Stimulated activated CD8-positive, alpha-beta memory T cell treated with anti-CD3 and anti-CD28 coated beads, Interleukin-15, amount 100 ng/mL, for 24 hours (primary cell): ENCODE measurements at places on chromosomes 5 and 9.

GRCh38 chr5:67748165-67748690 is 467.3 kb upstream of the PIK3R1 start:
- no peak for DNase-seq

GRCh38 chr9:13491138-13491492 is 211.6 kb upstream of the MPDZ start:
- no peak for DNase-seq

DNA sequence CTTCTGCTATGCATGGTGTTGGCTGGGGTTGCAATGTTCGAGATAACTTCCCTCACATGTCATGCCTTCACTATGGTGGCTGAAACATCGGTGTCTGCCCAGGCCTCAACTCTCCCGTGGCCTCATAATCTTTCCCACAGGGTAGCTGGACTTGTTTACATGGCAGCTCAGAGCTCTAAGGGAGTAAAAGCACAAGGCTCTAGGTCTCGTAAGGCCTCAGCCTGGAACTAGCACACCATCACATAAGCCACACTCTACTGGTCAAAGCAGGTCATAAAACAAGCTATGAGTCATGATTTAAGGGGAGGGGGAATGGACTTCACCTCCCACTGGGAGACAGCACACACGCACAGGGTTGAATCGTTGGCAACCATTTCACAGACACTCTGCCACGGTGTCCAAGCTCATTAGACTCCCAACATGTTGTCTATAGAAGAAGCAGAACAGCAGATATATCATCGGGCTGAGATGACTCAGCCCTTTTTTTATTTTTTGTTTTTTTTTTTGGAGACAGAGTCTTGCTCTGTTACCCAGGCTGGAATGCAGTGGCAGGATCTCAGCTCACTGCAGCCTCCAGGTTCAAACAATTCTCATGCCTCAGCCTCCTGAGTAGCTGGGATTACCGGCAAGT is 66.8 kb upstream of the IL17B start:
- no peak for DNase-seq

- DNase-seq = no peak
Observed at GRCh38 chr9:121935739-121936138, 157.4 kb downstream of the TTLL11 start.

GRCh38 chr5:138354387-138354786 is 1.9 kb downstream of the KDM3B start:
- no peak for DNase-seq

GRCh38 chr5:110785356-110785755 is 46.5 kb downstream of the SLC25A46 start:
- no peak for DNase-seq

- DNase-seq = no peak
Observed at GRCh38 chr9:526904-527591, 312.4 kb downstream of the DOCK8 start.
